GM04504 (cell line): ENCODE measurements at places on chromosomes 16 and 17.

DNA sequence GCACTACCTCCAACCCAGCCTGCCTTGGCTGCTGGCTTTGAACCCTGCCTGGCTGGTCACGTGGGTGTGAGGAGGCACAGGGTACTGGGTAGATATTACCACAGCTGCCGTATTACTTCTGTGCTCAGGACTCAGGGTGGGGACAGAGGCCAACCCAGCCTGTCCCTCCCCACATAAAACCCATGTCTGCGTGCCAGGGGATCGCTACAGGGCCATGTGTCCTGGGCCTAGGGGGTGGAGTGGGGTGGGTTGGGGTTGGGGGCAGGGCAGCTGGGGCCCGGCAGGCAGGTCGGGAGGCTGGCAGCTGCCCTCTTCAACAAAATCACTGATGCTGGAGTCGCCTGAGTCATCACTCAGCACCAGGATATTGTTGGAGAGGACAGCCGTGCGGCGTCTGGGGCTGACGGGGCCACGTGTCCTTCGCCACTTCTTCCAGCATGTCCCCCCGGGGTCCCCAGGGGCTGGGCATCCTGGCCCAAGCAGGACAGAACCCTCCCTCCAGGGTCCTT, 39.7 kb upstream of the PVALEF start:
- no peak for DNase-seq

GRCh38 chr17:50172936-50173334, 7.1 kb downstream of the SGCA start:
- no peak for DNase-seq

DNA sequence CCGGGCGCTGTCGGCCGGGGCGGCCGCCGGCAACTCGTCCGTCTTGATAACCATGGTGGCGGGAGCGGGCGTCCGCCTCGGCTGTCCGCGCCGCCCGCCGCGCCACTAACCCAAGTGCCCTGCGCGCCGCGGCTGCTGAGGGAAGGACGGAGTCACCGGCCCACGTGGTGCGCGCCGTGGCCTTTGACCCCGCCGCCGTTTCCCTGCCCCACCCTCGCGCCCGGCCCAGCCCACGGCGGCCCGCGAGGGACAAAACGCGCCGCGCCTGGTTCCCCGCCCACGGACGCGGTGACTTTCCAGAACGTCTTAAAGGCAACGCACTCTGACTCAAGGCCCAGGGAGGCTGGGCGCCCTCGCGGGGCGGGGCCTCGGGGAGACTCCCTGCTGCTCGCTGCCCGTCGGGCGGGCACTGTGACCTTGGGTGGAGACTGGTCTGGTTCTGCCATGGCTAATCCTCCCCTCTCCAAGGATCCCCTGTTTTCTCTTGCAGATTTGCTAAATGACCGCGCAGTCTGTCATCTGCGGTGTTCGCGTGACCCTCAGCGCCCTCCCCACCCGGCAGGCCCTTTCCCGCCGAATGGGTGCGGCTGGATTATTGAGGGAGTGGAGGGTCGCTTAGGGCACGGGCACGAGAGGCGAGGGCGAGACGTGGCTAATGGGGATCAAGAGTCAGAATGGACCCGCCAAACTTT, at the start of gene CLUH:
Gene CLUH, minus strand, starts transcription at position 157 of the 692 bp plus-strand sequence. Its CDS starts 103 bp downstream, at position 54.
- peak; percentile 95 for DNase-seq

GRCh38 chr17:51319186-51319585, 58.8 kb downstream of the UTP18 start:
- no peak for DNase-seq

- no peak for DNase-seq
Observed at GRCh38 chr16:81881228-81881627, 102.1 kb downstream of the PLCG2 start.

DNA sequence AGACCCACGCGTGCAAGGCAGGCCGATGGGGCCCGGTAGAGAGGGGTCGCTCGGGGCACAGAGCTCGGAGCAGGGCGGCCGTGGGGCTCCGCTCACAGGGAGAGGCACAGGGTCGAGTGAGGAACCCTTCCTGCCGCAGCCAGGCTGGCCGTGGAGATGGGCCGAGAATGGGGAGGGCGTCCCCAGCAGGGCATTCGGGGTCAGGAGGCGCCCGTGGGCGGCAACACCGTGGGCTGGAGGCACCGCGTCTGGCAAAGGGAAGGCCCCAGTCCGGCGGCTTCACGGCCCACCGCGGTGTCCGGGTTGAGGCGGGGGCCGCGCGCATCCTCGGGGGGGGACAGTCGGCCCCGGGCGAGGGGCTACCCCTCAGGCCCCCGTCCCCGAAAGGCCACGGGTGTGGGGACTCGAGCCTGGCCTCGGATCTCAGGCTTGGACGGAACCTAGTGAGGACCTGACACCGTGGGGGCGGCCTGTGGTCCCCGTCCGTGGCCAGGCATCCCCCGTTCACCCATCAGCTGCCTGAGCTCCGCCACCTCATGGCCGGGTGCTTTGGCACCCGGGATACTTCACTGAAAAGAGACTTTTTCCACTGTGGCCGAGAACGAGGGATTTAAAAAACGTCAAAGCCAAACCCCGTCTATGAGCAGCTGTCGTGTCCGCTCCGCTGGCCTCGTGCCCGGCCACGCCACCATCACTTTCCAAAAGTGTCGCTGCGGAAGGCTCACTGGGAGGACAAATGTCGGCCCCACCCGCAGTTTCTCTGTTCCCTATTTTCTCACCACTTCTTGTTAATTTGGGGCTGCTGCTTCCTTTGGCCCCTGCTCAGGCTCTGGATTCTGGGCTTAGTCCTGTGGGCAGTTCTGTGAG, 73.6 kb downstream of the METRNL start:
- no peak for DNase-seq

DNA sequence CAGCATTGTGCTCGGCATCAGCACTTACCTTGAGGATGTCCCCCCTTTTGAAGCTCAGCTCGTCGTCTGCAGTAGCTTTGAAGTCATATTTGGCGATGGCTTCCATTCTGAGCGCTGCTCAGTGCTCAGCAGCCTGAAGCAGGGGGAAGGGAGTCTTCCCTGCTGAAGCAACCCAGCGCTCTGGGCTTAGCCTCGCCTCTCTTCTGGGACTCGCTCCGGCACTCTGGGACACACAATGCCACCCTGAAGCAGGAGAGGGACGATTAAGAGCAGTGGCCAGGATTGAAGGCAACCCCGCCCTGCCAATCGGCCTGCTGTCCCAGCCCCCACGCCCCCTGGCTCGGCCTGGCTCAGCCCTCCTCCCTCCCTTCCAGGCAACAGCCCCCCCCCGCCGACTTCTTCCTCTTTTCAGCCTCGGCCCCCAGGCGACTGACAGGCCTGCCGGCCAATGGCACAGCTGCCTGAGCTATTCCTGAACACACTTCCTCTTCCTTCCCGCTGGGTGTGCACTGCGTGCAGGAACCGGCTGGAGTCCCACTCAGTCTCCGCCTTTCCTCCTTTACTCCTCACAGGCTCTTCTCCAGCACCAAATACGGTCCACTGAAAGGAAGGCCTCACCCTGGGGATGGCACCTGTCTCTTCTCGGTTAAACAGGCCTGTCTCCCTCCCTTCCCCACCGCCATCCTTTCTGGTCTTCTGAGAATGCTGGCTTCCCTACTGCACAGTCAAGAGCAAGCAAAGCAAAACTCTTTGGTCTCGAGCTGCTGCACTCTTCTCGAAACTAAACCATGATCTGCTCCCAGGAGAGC, 11.8 kb downstream of the GRB2 start:
- DNase-seq, result peak; percentile 97

- DNase-seq, result peak; percentile 71
Observed at GRCh38 chr17:17819561-17819995, 17.2 kb downstream of the SREBF1 start.

GRCh38 chr17:8337802-8338752, 1.6 kb upstream of the ODF4 start:
- no peak for DNase-seq

DNA sequence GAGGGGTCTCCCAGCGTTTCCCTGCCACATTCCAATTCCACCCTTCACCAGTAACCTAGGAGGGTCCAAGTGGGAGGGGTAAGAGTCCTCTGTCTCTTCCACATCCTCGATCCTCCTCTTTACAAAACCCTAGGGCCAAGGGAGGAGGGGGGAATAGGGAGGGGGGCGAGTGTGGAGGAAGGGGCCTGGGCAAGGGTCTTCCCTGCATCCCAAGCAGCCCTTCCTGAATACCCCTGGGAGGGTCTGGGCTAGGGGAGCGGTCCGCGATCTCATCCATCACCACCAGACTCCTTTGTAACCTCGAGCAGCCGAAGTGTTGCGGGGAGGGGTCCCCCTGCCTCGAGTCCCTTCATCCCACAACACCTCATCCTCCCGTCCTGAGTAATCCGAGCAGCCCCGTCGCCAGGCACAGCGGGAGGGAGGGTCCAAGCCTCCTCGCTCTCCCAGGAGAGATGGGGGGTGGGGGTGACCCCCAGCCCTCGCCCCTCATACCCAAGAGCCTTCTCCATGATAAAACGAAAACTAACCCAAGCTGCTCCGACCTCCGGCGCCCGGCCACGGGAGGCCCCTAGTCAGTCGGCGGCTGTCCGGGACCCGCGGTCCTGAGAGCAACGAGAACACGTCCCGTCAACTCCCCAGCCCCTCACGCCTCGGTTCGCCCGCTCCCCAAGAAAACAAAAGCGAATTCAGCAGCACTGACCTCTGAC, 502 bp downstream of the SMPD3 start:
- no peak for DNase-seq

- no peak for DNase-seq
Observed at GRCh38 chr16:56212144-56212543, 20.9 kb downstream of the GNAO1 start.

DNA sequence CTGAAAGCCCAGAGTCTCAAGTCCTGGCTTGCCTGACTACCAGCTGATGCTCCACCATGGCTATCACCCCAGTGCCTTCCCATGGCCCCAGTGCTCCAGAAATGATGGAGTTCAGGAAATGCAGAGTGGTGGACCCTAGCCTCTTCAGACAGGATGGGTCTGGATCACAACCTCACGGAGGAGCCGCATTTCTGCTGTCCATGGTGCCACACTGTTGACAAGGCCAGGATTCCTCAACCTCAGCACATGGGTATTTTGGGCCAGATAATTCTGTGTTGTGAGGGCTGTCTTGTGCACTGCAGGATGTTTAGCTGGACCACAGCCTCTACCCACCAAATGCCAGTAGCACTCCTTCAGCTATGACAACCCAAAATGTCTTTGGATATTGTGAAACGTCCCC, 6.7 kb upstream of the CRHR1 start:
- DNase-seq, result no peak

- no peak for DNase-seq
Observed at GRCh38 chr17:14143688-14144087, 74.4 kb downstream of the COX10 start.

DNA sequence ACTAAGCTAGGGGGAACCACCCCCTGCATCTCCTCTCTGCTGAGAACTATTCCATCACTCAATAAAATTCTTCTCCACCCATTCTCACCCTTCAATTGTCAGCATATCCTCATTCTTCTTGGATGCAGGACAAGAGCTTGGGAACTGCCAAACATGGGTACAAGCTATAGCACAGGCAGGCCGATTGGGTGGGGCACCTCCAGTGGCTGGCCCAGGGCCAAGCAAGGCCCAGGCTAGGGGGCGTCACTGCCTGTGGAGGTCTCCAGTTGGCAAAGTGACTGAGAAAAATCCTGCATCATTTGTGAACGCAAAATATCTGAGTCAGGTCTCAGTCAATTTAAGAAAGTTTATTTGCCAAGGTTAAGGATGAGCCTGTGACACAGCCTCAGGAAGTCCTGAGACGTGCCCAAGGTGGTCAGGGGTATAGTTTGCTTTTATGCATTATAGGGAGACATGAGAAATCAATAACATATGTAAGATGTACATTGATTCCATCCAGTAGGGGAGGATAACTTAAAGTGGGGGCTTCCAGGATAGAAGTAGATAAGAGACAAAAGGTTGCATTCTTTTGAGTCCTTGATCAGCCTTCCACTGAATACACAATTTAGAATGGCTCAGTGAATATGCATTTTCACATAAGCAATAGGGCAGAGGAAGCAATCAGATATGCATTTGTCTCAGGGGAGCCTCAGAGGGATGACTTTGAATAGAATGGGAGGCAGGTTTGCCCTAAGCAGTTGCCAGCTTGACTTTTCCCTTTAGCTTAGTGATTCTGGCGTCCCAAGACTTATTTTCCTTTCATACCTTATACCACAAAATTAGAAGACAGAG, 21.5 kb upstream of the DHRS7B start:
- no peak for DNase-seq

- DNase-seq, result no peak
Observed at GRCh38 chr17:66426397-66427033, 124.1 kb downstream of the PRKCA start.

DNA sequence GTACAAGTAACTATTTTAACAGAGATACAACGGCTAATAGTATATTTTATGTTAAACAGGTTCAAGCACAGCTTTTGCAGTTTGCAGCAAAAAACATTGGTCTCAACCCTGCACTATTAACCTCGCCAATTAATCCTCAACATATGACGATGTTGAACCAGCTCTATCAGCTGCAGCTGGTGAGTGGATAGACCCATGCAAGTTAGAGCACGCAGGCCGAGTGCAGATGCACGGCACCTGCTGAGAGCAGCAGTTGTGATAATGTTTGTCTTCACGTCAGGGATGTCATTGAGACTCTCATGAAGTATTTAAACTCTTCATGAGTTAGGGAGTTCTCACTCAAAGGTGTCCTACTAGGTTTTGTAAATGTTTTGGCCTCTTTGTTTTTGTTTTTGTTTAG, 45.6 kb downstream of the TMC6 start:
- no peak for DNase-seq

GRCh38 chr17:36856903-36857381, 80.3 kb upstream of the LHX1 start:
- DNase-seq, result no peak

DNA sequence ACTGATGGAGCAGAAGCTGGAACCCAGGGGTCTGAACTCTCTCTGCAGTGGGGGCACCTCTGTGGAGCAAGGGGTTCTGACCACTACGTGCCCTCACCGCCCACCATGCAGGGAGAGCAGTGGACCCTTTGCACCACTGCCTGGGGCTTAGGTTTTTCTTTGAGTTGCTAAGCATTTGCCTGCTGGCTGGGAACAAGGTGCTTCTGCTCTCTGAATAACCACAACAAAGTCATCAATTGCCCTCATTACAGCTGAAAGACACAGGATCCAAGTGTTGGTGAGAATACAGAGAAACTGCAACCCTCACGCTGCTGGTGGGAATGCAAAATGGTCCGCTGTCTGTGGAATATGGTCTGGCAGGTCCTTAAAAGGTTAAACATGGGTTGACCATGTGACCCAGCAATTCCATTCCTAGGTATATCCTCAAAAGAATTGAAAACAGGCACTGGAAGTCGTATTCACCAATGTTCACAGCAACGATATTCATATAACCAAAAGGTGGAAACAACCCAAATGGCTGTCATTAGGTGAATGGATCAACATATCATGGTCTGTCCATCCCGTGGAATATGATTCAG, 22.8 kb downstream of the NLRC3 start:
- no peak for DNase-seq

GRCh38 chr17:19502517-19502916, 31.1 kb upstream of the SLC47A1 start:
- no peak for DNase-seq

DNA sequence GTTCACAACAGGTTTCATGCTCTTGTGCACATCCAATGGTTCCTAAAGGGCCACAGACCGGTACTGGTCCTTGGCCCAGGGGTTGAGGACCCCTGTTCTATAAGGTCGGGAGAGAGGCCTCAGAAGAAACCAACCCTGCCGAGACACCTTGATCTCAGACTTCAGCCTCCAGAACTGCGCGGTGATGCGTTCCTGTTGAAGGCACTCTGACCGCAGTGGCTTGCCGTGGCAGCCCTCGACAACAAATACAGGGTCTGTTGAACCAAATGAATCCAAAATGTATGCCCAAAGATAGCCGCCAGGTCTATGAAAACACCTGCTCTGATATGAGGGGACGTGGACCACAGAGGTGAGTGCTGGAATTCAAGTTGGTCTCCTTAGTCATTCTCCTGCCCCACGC, 389.8 kb downstream of the SEC14L1 start:
- no peak for DNase-seq

GRCh38 chr16:2716948-2717347, 3.1 kb downstream of the PRSS27 start:
- DNase-seq, result no peak
